ENCODE measurements at places on chromosomes 4 and X.

GRCh38 chr4:148265627-148266026 lies 176.6 kb downstream of the NR3C2 start:
- no peak for DNase-seq

DNA sequence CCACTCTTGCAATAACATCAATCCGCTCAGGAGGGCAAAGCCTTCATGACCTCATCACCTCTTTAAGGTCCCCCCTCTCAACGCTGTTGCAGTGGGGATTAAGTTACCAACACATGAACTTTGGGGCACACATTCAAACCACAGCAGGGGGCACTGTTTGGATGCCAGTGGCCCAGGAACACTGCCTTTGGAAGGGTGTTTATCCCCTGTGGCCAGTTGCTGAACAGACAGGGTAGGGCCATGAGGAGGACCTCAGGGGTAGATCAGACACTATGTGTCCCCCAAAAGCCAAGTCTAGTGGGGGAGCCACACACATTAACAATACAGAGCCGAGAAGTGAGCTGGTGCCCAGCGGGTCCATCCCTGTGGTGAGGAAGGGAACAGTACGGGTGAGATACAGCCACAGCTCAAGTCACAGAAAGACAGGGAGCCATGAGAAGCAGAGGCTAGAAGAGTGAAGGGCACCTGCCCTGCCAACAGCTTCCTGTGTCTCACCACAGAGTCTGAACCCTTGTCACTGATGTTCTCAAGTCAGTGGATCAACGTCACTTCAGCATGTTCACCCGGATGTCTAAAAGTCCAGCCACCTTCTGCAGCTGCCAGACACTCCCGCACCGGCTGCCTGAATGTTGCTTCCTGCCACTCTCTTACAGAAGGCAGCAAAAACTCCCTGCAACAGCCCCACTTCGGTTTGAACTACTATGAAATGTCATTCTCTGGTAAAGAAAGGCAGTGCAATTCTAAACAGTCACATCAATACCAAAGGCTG lies 19.9 kb upstream of the MXD4 start:
- peak; percentile 64 for DNase-seq

DNA sequence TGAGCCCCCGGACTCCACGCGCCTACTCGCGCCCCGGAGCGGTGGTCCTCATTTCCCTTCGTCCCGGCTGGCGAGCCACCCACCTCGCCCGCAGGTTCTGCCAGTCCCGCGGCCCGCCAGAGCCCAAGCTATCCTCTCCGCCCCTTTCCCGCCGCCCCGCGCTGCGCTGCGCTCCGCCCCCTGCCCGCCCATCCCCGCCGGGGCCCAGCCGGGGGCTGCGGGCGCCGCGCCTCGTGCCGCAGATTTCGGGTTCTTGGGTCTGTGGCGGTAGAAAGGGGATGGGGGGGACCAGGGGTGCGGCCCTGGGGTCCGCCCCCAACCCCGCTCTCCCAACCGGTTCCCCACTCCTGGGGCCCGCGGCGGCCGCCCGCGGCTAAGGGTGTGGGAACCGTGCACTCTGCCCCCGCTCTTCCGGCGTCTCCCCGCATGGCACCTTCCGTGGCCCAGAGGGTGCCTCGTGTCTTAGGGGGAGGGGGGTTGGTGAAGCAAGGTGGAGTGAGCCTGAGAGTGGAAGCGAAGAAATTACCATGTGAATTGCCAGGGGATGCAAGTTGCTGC lies 650.8 kb upstream of the DIPK2B start:
- peak; percentile 66 for DNase-seq

DNA sequence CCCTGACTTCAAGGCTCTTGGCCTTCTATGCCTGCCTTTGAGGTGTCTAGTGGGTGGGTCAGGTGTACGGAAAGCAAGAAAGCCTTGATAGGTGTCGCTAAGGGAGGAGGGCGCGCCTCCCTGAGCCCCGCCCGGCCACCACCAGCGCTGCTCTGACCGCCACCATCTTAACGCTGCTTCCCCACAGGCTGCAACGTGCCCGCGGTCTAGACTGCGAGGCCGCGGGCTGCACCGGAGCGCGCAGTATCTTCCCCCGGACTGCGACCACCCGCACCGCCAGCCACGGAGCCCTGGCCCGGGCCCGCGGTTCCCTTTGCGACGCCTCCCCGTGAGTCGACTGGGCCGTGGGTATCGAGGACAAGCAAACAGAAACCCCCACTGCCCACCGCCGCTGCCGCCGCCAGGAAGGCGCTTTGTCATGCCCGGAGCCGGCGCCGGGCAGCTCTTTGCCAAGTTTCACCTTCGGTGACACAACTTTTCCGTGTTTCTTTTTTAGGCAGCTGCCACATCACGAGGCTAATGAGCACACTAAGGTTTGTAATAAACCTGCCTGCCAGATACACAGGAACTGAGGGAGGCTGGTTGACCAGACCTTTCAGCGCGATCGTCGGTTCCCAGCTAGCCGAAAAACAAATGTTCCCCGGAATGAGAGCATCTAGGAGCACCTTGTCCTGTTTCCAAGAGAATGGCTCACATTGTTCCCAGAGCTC lies 335.8 kb upstream of the F9 start:
- no peak for DNase-seq
